Fibroblast of villous mesenchyme (primary cell): ENCODE measurements at places on chromosomes 4 and X. TPM values are rescaled to one million over a fixed set of nuclear protein-coding genes. Genes with fewer than 3 reads are reported as not detected.

TLR3 gene
- total RNA-seq: 0.43 and 0.97 TPM in 2 replicates

GAGE12F gene
- not detected in 2 replicates for total RNA-seq

ZNF674 gene
- total RNA-seq: 4.2 and 7.3 TPM in 2 replicates

SPANXC gene
- total RNA-seq: not detected in 2 replicates

DNA sequence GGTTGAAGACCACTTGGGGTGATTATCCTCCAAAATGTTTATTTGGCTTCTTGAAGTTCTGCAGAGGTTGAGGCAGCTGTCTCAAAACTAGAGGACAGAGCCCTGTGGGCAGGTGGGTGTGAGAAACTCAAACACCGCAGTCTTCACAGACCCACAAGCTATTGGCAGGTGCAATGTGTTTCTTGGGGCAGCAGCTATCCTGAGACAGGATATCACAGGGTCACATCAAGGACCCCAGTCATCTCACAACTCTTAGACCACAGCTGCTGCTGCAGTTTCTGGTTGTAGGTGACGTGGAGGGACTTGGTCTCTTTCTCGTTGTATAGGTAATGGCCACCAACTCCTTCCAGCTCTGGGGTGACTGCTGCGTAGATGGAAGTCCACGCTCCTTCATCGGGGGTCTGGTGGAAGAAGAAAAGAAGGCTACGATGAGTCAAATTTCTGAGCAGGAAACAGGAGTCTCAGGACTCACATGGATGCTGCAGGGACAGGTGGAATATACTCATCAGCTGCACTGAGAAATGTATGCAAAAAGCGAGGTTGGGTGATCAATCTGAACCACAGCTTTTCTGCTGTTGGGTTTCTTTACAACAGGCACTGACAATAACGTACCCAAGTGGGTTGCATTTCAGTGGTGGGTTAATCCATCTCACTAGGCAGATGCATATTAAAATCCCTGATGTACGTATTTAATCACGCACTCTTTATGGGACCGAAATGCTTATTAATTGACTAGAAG, 279.8 kb downstream of the DHRSX start:
- DNase-seq: no peak

- no peak for DNase-seq
Measured at GRCh38 chrX:8043121-8043520, 115.9 kb upstream of the PNPLA4 start.

DNA sequence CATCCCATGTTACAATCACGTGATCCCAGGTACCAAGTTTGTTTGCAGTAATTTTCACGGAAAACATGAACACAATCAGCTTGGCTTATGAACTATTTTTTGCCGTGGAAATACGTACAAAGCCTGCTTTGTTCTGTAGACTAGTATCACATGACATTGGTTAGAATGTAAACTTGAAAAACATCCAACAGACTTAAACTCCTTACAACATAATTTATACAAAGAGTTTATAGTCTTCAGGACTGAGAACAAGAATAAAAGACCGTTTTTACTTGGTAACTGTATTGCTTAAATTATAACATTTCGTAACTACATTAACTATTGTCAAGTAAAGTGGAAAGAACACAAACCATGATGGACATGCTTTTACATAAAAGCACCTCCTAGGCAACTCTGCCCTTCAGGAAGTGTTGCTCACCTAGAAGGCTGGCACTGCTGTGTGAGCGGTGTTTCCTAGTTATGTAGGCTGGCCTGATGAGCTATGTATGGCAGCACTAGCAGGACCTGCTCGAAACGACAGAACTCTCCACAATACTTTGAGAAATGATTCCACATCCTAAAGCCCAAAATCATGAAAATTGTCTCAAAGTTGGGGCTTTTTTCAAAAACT, 41.8 kb upstream of the WDR1 start:
- peak; percentile 28 for DNase-seq

DNA sequence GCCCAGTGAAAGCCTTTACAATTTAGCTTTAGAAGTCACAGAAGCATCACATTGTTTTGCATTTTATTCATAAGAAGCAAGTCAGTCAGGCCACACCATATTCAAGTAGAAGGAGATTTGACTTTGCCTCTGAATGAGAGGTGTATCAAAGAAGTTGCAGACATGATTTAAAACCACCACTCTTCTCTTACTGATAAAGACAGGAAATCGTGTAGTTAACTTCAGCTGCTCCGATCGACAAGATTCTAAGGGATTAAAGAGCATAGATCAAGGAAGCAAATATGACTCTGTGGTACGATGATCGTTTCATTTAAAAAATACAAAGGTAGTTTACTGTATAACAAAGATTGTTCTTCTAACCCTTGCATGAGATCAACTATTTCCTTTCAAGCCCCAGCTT, 328.0 kb upstream of the PPP1R2C start:
- DNase-seq: no peak

DNA sequence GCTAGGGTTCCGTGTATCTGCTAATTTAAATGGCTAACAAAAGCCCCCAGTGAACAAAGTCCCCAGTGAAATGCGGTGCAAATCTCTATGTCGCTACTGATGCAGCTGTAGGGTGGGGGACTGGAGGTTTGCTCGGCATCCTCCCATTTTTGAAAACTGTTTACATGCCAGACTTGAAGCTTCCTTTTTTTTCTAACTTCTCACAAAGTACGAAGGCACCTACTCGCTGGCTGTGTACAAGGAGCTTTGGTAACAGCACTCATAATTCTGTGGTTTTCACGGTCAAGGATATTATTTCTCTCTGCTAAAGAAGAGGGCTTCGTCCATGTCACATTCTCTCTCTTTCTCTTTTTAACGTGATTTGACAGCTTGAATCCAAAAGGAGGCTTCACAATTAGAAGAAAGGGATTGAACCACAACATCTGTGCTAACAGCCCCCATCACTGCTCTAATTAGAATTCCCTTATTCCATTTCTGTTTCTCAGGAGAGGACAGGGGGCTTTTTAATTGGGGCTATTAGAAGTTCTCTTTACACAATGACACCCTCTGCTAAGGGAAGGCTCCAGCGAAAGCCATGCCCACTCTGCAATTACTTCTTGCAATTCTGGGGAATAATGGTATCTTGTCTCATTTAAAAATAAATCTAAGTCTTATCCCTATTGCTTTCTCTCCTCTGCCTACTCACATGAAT, 46.7 kb downstream of the TMEM156 start:
- peak; percentile 25 for DNase-seq

DNA sequence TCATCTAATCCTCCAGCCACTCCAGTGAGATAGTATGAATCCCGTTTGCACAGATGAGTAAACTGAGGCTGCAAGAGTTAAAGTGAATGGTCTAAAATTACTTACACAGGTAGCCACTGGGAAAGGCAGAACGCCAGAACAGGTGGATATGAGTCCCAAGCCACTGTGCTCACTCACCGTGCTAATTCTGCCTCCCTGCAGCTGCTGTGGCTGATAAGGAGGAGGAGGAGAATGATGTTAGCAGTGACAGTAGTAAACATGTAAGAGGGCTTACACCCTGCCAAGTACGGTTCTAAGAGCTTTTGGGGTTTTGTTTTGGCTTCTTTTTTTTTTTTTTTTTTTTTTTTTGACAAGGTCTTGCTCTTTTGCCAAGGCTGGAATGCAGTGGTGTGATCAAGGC, 90.5 kb upstream of the PRPS2 start:
- no peak for DNase-seq

DNA sequence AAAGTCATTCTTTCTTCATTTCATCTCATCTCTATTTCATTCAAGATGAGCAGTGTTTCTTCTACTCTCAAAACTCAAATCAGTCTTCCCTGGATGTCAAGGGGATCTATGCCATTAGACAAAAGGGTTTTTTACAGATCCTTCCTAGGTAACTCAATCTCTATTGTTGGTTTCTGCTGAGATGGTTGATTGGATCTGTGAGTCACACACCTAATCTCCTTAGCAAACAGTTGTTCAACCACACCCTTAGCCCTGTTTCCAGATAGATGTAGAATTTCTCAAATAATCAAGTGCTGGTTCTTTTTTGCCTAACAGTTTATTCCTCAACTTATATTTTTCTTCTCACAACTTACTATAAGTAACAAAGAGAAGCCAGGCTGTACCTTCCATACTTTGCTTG, 200.5 kb downstream of the KDR start:
- DNase-seq: no peak
